ENCODE measurements at places on chromosomes 3 and 15. TPM values are rescaled to one million over a fixed set of nuclear protein-coding genes. Genes with fewer than 3 reads are reported as not detected.
A peak's percentile ranks its signal among the peaks of the same experiment; 100 is the strongest.

GRCh38 chr3:23246651-23247050 is 43.5 kb downstream of the UBE2E2 start:
- DNase-seq = no peak

The PXYLP1 gene
- 37.0 TPM for total RNA-seq

DNA sequence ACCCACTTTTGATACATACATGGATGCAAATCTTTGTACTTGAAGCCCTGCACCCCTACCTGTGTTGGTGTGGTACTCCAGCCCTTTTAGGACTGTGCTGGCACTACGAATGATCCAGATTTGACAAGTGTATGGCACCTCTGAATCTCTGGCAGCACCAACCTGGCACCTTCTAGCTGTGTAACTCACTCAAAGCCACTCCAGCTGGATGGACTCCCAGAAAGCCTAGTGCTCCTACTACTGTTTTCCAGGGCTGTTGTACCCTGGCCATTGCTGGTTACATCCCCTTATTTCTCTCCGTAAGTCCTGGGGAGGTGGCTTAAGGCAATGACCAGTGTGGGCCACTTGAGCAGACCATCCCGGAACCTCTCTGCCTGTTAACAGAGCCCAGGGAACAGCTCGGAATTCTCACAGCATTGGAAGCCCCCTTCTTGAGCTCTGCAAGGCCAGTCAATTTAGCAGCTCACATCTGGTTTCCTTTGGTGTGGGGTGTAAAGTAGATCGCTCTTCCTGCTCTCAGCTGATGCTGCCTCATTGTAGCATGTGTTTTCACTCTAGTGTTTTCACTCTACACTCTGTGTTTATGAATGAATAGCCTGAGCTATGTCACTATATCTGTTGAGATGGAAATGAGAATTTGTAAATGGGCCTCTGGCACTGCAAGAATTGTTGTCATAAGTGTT is 12.2 kb downstream of the CALML4 start:
- peak; percentile 53 for DNase-seq

The DPPA2 gene
- total RNA-seq = not detected

The TRH gene
- 0.52 TPM for total RNA-seq

The PLA2G4E gene
- total RNA-seq = 0.14 TPM

The RAB5A gene
- 112 TPM for total RNA-seq

GRCh38 chr3:153245661-153246060 is 83.6 kb downstream of the RAP2B start:
- DNase-seq = no peak

The PLOD2 gene
- 35.1 TPM for total RNA-seq

The FNDC3B gene
- 36.1 TPM for total RNA-seq

The RASA2 gene
- 22.7 TPM for total RNA-seq

GRCh38 chr3:72177075-72178050 is 392.4 kb upstream of the PROK2 start:
- DNase-seq = no peak
